Activated CD8-positive, alpha-beta memory T cell treated with anti-CD3 and anti-CD28 coated beads, Interleukin-2, amount 50 U/mL, for 48 hours (primary cell): ENCODE measurements at places on chromosomes 6 and 20.

- no peak for DNase-seq
Observed at GRCh38 chr6:8828376-8828775, 393.0 kb upstream of the SLC35B3 start.

DNA sequence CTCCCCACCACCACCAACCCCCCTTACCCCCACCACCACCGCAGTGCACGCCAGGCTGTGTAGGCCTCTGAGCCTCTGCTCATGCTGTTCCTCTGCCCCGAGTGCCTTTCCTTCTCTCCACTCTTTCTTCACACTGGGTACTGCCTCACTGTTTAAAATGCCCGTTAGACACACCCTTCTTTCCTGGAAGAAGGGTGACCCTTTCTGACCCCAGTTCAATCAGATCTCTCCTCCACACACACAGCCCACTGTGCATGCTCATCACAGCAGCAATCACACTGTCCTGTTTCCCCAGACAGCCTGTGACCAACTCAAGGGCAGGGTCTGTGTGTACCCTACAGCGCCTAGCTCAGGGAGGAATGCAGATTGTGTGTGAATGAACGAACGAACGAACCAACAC is 10.0 kb downstream of the TMEM74B start:
- no peak for DNase-seq

- no peak for DNase-seq
Observed at GRCh38 chr6:14180609-14181008, 63.0 kb downstream of the CD83 start.

DNA sequence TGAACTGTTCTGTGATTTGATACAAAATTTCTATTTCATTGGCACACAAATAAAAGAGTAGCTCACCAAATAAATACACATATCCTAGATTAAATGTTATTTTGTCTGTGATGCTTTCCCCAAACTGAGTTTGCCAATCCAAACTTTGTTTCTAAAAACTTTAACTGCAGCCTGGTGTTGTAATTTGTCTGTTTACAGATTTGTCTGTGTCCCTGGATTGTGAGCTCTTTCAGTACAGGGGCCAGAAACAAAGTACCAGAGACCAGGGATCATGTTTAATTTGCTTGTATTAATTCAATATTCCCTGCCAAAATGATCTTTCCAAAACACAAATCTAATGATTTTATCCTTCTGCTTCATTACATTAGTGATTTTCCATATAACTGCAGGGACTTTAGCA is 1044.6 kb upstream of the GJE1 start:
- DNase-seq: no peak

DNA sequence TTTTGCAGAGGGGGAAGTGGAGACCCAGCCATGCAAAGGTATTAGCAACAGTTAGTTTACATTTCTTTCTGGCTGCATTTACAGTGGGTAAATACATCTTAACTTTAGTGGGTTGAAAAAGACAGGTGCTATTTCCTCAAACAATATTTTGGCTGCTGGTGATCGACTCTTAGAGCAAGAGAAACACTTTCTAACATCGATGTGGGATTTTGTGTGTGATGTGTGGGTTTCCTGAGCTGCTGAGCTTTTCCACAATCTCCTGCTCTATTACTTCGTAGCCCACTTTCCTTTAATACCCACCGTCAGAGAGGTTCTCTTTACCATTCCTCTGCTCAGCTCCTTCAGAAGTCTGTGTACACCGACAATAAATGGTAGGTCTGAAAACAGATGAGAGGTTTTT is 339.0 kb downstream of the NRN1 start:
- DNase-seq: no peak

DNA sequence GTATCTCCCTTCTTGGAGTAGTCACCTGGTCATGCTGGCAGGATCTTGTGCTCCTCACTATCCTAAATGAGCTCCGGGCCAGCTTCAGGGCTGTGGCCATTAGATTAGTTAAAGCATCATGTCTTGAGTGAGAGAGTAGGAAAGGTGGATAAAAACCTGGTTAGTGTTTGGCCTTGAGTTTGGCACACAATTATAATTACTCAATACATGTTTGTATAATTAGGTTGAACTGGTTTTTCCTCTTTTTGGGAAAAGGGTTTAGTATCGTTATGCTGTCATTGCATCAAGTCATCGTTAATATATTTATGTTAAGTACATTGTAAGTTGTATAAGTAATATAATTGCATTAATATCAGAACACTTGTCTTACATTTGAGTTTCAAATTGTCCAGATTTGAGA is 126.3 kb downstream of the CDKAL1 start:
- no peak for DNase-seq

DNA sequence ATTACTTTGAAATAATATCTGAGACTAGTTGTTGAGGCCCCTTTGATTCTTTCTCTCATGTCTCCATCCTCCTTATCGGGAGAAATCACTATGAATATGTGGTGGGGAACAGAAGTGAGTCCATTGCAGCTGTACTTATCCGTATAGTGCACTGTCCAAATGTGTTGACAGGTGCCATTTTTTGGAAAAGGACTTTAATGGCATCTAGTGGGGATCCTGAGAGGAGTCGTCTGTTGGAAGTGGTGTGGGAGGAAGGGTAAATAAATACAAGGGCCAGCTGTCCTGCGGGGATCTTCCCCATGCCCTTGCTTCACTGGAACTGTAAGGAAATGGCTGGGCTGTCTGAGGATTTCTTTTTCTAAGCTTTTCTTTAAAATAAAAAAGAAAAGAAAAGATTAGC is 19.4 kb downstream of the TPX2 start:
- no peak for DNase-seq

DNA sequence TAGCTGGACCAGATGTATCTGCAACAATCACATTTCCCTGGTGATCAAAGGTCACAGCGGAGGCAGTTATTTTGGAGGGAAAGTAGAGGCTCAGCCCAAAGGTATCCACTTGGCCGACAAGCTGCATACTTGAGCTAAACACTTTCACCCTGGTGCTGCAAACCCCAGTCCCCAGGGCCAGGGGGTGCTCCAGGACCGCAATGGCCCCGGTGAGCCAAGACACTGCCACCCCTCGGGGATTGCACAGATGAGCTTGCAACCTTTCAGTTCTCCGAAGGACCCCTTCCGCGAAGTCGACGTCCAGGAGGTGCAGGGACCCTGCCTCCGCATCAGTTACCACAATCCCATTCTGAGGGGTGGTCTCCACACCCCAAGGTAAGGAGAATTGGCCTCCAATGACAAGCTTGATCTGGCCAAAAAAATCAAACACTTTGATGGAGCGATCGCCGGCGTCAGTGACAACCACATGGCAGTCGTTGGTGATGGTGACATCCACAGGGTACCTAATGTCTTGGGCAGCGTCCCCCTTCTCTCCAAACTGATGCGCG is 823 bp downstream of the NHLRC1 start:
- no peak for DNase-seq

DNA sequence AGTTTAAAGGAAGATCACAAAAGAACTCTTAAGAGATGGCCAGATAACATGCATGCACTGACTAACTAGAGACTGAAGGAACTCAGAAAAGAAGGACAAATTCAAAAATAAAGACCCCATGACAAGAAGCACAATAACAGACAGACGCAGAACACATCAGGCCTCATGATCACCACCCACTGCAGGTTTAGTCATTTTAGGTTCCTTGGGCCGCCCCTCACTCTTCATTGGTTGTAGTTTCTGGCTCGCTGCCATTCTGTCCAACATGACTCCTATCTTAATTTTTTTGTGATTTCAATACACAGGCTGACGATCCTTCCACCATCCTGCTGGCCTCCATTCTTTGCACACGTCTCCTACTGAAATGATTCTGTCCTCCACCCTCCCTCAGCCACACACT is 21.6 kb downstream of the STX7 start:
- no peak for DNase-seq

DNA sequence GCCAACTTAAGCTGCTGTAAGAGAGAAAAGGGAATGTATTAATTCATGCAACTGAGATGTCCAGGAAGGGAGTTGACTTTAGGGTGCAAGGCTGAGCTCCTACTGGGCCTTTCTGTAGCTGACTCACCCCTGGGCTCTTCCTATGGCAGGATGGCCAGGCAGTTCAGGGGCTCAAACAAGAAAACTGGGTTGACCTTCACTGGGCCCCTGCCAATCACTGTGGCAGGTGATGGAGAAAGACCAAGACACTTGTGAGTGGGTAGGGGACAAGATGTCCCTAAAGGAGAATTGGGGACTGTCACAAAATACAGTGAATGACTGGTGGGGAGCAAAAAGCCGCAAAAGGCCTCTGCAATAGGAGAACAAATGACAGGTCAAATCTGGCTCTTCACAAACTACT is 21.5 kb upstream of the RALGAPA2 start:
- DNase-seq: no peak

- DNase-seq: no peak
Observed at GRCh38 chr6:89781070-89782034, 38.2 kb downstream of the MDN1 start.

GRCh38 chr6:89242574-89243330 is 25.6 kb upstream of the GABRR1 start:
- no peak for DNase-seq

- peak; percentile 40 for DNase-seq
Observed at GRCh38 chr20:1281279-1282057, 15.4 kb downstream of the SNPH start.
